ENCODE measurements at places on chromosomes 16 and 17.

DNA sequence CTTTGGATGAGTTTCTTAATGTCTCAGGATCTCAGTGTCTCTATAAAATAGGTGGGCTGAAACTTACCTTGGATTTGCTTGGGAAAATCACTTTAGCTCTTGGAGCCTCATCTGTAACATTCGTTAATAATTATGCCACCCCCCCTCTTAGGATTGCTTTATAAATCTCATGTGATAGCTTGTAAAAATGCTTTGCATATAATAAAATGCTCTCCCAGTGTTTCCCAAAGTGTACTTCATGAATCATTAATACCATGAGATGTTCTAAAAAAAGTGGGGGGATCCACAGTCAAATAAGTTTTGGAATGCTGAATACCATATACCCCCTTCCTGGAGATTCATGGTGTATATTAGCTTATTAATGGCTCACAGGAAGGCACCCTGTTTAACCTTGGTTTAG lies 5.2 kb downstream of the KRT39 start:
- no peak for DNase-seq

GRCh38 chr17:6064868-6065267 lies 5.3 kb upstream of the WSCD1 start:
- DNase-seq = no peak

GRCh38 chr16:57413733-57414132 lies 9.2 kb downstream of the CCL17 start:
- no peak for DNase-seq

DNA sequence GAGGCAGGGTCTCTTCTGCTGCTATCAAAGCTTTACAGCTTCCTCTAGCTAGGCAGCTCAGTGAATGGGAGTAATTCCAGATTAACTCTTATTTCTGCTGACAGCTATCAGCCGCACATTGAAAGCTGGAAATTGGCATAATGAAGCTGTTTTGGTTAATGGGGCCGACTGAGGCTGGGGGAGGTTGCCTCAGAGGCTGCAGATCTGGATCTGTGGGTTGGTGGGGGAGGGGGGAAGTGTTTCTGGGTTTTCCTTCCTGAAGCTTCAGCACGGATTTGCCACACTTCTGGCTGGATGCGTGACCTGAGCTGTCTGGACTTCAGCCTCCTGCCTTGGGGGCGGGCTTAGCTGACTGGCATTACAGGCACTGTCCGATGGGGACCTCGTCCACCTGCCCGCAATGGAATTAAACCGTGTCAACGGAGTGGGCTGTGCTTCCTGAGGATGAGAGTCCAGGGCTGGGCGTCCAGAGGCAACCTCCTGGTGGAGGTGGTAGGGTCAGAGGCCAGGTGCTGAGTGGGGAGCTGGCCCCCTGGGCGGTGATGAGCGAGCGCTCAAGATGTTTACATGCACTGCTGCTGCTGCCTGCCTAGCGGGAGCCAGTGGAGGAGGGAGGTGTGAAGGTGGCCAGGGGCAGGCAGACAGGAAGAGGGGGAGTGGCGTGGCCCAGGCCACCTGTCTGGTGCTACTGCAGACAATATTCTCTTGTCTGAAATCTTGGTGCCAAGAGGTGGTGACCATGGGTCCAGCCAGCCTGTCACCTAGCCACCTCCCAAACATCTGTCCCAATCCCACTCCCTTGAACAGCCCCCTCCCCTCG lies 6.7 kb upstream of the ABCC3 start:
- DNase-seq = peak; percentile 71

- no peak for DNase-seq
Observed at GRCh38 chr16:68373528-68374245, 62.9 kb downstream of the PRMT7 start.

- DNase-seq = peak; percentile 92
Observed at GRCh38 chr17:36629252-36629847, 28.0 kb downstream of the MRM1 start.

GRCh38 chr16:48082516-48082915 lies 73.3 kb downstream of the ABCC12 start:
- no peak for DNase-seq

DNA sequence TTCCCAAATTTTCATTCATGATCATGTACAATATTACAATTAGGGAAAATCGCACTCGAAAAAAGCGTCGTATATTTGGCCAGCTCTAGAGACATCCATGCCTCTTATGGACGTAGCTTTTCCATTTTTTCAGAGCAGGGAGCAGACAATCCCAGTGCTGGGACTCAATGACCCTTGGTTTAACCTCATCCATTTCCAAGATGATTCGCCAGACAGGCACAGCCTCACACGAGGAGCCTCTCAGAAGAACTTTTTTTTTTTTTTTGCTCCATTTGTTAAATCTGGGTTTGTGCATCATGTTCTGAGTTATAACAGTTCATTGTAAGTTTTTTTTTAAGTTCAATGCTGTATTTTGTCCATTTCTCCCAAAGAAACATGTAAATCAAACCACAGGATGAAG lies 92.1 kb downstream of the ZDHHC7 start:
- no peak for DNase-seq

DNA sequence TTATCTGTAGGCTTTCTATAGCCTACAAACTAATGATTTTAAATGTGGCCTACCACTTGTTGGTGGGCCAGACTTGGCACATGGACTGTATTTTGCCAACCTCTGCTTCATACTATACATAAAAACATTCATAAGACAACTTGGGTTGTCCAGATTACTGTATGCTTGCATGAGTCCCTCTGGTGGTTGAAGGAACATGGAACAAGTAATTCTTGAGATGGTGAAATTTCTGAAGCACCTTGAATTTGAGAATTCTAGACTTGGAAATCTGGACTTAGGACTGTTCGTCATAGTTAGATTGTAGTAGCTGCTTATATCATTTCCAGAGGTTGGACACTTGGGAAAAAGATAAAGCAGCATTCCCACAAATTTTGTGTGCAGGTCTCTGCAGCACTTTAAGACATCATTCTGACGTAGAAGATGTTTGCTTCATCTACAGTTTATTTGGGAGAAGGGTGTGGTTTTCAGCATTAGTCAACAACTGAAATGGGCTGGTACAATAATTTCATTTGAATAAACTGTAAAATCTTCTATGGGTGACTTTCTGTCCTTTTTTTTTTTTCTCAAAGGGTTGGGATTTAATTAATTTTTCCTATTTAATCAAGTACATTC lies 31.2 kb downstream of the NFATC3 start:
- DNase-seq = no peak

DNA sequence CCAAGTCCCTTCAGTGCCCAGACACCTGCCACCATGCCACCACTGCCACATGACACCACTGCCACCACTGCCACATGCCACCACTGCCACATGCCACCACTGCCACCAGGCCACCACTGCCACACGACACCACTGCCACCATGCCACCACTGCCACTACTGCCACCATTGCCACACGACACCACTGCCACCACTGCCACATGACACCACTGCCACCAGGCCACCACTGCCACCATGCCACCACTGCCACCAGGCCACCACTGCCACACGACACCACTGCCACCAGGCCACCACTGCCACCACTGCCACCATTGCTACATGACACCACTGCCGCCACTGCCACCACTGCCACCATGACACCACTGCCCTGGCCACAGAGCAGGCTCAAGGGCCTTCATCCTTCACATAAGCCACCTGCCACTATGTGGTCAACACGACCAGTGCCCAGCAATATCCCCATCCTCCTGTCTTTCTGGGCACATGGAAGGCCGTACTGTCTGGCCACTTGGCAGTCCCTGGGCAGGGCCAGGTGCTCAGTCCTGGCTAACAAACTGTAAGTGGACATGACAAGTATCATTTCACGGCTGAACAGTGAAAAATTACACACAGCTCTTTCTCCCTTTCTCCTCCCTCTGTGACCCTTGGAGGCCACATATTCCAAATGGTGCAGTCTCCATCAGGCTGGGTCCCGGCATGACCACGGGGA lies 33.1 kb downstream of the ABR start:
- DNase-seq = no peak

GRCh38 chr16:66481943-66482390 lies 54.9 kb downstream of the BEAN1 start:
- no peak for DNase-seq

- DNase-seq = peak; percentile 6
Observed at GRCh38 chr16:30142672-30143346, 19.8 kb upstream of the MAPK3 start.

DNA sequence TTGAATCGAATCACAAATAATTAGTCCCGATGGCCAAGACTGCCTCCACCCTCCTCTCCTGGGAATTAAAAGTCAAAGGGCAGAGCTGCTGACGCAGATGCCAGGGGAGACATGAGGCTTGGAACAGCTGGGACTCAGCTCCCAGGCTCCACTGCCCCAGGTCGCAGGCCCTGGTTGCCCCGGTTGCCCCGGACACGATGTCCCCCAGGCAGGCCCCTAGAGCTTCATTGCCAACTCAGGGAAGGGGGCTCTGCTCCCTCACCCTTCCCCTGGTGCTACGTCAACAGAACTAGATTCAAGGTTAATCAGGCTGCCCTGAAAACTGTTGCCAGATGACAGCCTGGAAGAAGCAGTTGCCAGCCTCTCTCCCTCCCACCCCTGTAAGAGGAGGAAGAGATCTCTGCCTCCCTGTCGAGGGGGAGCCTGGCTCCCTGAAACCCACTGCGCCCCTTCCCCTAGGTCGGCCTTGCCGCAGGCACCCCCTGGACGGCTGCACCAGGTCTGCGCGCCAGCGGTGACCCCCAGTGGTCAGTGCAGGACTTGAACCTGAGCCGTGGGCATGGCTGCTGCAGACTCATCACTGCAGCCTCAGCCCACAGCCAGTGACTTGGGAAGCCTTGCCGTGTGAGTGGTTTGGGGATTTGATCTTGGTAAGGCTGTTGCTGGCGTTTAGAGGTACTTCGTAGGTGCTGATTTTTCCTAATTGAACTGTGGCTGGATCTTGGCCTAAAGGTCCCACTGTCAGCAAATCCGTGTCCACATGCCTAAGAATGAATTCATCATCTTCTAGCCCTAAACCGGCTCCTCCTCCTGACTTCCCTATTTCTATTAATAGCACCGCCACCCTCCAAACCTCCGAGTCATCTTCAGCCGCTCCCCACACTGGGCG lies 84.1 kb upstream of the TOB1 start:
- peak; percentile 77 for DNase-seq

DNA sequence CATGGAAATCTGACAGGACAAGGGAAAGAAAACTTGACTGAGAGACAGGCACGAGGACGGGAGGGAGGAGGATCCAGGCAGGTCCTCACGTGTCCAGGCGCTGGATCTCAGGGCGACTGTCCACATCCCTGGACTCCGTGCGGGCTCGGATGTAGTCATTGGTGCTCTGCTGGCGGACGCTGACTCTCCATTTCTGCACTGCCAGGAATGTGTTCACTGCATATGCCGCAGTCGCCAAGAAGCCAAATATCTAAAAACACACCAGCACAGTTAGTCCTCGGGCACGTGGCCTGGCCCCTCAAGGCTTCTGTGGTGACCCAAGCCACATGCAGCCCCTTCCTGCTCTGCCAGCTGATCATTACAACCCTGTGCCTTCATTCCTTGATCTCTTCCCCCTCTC lies 17.5 kb downstream of the CMTM3 start:
- DNase-seq = no peak

GRCh38 chr16:77680496-77680895 lies 41.8 kb upstream of the NUDT7 start:
- DNase-seq = no peak

GRCh38 chr17:64411999-64412771 lies 21.5 kb upstream of the PECAM1 start:
- DNase-seq = peak; percentile 81

DNA sequence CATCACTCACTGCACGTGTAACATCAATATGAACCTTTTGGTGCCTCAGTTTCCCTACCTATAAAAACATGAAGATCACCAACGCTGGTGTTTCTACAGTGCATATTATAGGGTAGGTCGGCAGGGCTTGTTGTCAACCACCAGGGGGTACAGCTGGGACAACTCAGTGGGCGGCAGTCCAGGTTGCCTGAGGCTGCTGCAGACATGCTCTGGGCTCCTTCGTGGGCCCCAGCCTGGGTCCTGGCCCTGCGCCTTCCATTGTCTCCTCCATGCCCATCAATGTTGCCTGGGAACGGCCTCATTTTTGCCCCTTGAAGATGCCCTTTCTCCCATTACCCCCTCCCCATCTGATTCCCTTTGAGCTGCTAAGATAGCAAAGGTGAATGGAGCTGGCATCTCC lies 89.8 kb downstream of the GSG1L start:
- DNase-seq = no peak

GRCh38 chr17:6494239-6494941 lies 50.1 kb downstream of the PIMREG start:
- no peak for DNase-seq

DNA sequence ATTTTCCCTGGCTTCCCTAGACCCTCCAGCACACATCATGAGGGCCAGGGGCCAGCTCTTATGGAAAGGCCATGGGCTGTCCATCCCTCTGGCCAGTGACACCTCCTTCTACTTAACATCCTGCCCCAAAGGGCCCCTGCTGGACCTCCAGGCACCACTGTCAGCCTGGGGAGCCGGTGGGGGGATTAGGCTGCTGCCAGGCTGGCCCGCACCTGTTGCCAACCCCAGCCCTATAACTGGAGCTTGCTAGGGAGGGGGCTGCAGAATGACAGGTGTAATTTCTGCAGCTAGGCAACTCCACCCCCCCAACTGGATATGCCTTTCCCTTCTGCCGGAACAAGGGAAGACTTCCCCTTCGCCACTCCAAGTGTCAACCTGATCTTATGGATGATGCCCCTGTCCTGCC lies 12.5 kb downstream of the RARA start:
- no peak for DNase-seq

GRCh38 chr16:10386517-10387100 lies 748 bp downstream of the ATF7IP2 start:
- no peak for DNase-seq

DNA sequence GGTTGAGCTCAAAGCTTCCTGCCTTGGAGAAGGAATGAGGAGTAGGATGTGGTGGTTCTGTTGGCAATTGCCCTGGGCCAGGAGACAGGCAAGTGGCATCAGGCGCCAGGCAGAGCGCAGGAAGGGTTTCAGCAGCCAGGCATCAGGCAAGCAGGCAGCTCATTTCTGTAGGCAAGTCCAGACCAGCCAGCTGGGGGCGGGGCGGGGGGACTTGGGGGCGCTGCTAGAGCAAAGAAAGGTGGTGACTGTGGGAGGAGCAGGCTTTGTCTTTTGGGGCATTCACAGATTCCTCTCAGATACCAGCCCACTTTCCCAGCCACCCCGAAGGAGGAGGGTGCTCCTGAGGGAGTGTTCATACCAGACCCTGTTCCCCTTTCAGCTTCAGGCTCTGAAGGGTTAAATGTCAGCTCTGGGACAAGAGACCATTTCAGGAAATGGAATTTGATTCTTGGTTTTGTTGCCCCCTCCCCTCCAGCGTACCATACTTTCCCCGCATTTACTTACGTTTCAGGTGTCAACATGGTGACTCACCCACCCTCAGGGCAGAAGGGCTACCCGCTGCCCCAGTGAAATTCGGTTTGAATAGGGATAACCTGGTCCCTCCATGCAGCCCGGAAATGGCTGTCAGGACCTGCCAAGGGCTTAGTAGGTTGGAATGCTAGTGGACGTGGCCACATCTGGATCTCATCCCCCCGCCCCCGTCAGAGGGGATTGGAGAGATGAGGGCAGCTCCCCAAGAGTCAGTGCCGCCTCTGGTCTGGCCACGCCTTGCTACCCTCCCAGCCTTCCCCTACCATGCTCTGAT lies 13.2 kb downstream of the NGFR start:
- no peak for DNase-seq
